ENCODE measurements at places on chromosomes 7 and 10.

GRCh38 chr7:55019191-55019690, 424 bp downstream of the EGFR start:
- no peak for DNase-seq

- DNase-seq = no peak
Observed at GRCh38 chr10:119919826-119920225, 27.3 kb downstream of the SEC23IP start.

DNA sequence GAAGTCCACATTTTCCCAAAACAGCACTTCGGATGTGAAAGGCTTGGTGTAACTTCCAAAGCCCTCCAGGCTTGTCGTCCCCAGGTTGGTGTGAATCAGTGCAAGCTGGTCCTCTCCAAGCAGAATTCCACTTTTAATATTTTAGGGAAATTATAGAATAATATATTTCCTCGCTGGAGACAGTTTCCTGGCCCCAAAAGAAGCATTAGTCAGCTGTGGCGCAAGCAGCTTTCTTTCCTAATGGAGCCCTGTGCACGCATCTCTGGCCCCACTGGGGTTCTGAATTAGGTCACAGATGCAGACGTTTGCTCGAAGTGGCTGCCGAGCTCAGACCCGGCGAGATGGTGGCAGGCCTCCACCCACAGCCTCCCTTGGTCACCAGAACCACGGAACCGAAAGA, 33.3 kb upstream of the MNX1 start:
- no peak for DNase-seq

DNA sequence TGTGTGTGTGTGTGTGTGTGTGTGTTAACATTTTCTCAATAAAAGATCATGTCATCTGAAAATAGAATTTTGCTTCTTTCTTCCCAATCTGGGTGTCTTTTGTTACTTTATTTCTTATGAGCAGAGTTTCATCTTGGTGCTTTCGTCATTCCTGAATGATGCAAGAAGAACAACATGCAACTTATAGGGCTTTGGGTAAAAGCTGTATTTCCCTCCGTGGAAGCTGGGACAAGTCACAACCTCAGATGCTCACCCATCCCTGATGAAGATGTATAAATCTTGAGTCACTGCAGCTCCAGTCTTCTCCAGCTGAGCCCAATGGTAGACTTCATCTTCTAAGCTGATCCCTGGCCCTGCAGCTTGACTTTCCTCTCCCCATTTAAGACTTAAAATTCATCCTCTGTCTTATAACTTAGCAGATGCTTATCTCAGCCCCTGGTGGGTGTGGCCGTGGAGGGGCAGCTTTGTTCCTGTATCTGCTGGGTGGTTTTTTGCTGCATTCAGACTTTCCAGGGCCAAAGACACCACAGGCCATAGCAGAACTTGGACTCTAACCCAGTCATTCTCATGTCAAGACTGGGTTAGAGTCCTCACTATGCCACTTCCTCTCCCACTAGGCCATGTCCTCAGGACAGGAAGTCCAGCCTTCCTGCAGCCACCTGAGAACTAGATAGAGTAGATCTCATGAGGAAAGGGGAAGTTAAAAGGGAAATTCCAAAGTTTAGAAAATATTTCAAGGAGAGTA, 356.4 kb downstream of the TNS3 start:
- DNase-seq = peak; percentile 36

GRCh38 chr7:46811529-46811928, 770.4 kb downstream of the TNS3 start:
- DNase-seq = no peak

- DNase-seq = no peak
Observed at GRCh38 chr10:108039821-108040584, 875.5 kb upstream of the SORCS1 start.

GRCh38 chr10:32684291-32684690, 238.4 kb downstream of the CCDC7 start:
- DNase-seq = no peak

DNA sequence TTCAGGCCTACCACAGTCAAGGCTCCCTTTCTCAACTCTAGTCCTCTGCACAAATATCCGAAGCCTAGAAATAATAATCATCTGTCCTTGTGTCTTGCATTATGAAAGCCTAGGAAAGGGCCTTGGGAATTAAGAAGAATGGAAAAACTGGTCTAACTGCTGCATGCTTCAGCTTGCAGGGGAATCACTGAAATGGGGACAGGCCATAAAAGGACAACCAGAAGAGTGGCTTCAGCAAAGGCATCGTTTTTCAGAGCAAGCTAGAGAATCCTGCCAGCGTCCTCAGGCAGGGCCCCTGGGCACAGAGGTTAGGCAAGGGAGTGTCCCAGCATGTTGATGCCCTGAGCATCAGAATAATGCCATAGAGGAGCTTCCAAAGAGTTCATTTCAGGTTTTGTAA, 13.2 kb downstream of the ERVW-1 start:
- DNase-seq = no peak

DNA sequence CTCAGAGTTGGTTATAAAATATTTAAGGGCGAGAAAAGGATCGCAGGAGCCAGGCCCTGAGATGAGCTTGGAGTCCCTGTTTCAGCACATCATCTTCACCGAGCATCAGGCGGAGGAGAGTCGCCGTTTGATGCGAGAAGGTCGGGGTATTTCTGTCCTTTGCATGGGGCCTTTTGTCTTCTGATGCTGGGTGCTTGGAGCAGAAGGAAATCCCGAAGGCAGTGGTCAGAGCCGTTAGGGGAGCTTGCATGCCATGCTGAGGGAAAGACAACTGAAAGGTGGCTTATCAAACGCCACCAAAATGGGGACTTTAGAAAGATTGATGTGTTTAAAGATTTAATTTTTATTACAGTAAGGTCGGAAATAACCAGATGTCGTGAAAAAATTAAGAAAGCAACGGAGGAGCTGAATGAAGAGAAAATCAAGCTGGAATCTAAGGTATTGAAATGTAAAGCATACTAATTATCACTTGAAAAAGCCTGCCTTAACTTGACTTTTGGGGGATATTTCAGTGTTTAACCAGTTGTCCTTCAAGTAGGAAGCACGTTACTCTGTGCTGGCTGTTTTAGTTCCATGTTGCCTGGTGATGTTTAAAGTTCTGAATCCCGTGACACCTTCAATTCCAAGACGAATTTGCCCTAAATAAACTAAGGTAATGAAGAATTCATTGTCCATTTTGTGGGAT, 845 bp downstream of the CCDC172 start:
- no peak for DNase-seq

GRCh38 chr7:127824682-127825081, 172.7 kb downstream of the SND1 start:
- no peak for DNase-seq
